ENCODE measurements at places on chromosomes 6 and 20.
A peak's percentile ranks its signal among the peaks of the same experiment; 100 is the strongest.

GRCh38 chr20:36441027-36441414 lies 100.3 kb upstream of the MYL9 start:
- DNase-seq = no peak

- DNase-seq = no peak
Measured at GRCh38 chr20:16732506-16733152, 2.8 kb downstream of the SNRPB2 start.

- DNase-seq = peak; percentile 83
Measured at GRCh38 chr6:13574571-13575376, at the start of gene SIRT5. Gene SIRT5, plus strand, starts transcription at chr6:13574601. Its CDS starts 9,510 bp downstream, at chr6:13584111.

GRCh38 chr6:52304983-52305390 lies 20.4 kb upstream of the MCM3 start:
- DNase-seq = no peak

DNA sequence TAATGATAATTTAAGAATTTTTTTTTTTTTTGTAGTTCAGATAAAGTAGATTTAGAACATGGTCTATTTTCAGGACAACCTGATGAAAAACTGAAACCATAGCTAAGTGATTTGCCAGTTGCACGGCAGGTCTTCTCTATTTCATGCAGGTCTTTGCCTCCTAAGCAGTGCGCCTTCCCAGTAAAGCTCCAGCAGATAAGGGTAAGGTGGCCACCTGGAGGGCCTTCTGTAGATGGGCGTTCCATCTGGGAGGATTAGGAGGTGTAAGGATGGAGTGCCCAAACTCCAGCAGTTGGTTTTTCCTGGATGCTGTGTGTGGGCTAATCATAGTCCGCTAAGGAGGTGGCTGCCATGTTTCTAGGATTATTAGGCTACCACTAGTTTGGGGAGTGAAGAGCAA lies 107.1 kb downstream of the ARID1B start:
- no peak for DNase-seq

DNA sequence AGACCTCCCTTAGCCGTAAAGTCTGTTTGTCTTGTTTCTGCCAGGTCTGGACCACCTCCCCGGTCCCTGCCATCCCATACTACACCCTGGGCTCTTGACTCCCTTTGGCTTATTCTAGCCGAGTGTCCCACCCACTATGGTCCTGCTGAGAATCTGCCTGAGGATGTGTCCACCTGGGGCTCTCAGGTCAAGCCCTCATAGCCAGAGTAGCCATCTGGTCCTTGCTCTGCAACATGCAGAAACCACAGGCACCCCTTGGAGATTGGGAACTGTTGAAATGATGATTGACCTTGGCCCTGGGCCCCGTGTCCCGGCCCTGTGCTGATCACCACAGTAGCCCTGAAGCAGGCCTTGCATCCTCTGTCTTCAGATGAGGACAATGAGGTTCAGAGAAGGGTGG lies 44.0 kb downstream of the VSTM2L start:
- no peak for DNase-seq

DNA sequence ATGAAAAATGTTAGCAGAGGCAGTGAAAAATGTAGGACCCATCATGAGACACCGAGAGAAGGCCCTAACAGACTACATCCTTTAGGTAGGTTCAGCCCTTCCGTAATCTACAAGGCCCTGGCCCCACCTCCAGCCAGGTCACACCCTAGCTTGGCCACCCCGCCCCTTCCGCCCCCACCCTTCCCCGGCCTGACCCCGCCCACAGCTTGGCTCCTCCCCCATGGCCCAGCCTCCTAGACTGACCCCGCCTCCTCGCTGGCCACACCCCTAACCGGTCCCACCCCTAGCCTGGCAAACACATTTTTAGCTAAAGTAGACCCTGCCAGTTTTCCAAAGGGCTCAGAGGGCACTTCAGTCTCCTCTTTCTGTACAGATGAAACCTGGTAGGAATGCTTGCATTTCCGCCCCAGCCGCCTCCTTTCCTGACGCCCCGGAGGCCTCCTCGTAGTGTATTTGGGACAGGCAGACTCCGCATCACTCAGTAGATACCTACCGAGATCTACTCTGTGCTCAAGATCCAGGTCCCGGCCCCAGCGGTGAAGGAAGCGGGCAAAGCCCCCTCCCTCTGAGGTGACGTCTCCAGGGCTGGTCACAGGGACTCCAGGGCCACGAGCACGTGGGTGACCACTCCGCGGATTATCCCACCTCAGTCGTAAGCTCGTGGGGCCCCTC lies 443.5 kb downstream of the PREX1 start:
- no peak for DNase-seq

- no peak for DNase-seq
Measured at GRCh38 chr20:19711126-19711525, 46.9 kb upstream of the RIN2 start.

- DNase-seq = no peak
Measured at GRCh38 chr6:108407904-108408827, 113.3 kb downstream of the AFG1L start.

DNA sequence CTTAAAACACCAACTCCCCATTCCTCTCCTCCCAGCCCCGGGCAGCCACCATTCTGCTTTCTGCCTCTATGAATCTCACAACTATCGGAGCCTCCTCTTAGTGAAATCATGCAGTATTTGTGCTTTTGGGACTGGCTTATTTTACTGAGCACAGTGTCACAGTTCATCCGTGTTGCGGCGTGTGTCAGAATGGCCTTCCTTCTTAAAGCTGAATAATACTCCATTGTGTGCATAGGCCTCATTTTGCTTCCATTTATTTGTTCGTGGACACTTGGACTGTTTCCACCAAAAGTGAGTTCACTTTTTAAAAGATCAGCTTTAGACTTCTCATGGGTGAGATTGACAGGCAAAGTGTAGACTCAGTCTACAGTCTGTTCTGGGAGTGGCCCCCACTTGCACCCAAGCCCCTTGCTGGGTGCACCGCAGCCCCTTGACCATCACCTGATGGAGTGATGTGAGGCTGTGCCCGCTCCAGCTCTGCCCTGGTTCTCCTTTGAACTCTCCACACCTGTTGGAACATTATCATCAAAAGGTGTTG lies 12.6 kb downstream of the DUSP22 start:
- no peak for DNase-seq

- no peak for DNase-seq
Measured at GRCh38 chr6:113693851-113694250, 163.3 kb upstream of the MARCKS start.

GRCh38 chr6:100433726-100434435 lies 30.8 kb downstream of the SIM1 start:
- DNase-seq = no peak

- DNase-seq = no peak
Measured at GRCh38 chr6:143333081-143333480, 117.4 kb downstream of the ADAT2 start.

GRCh38 chr20:13221313-13221672 lies 219 bp downstream of the ISM1 start:
- DNase-seq = no peak

Data from stimulated activated naive CD4-positive, alpha-beta T cell treated with Interleukin-2 at 50 U/mL for 16 hours (primary cell).